LNCaP clone FGC (cell line): ENCODE measurements at places on chromosomes 4 and X.

DNA sequence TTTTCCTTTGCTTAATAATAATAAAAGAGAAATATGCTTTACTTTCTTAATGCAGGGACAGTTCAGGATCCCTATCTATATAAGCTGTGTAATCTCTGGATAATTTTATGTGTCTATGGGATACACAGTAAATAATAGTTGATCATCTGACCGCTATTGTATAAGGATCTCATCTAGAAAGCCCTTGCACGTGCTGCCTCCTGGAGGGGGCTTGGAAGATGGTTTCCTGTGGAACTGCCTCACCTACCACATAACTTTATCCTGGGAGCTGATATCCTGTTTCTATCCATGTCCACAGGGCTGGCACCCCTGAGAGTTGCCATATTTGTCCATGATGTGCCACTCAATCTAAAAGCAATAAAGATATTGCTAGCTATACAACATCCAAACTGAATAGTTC is 139.3 kb upstream of the FRMPD4 start:
- no peak for DNase-seq

- DNase-seq = no peak
Measured at GRCh38 chrX:42695800-42696358, 82.1 kb downstream of the PPP1R2C start.

DNA sequence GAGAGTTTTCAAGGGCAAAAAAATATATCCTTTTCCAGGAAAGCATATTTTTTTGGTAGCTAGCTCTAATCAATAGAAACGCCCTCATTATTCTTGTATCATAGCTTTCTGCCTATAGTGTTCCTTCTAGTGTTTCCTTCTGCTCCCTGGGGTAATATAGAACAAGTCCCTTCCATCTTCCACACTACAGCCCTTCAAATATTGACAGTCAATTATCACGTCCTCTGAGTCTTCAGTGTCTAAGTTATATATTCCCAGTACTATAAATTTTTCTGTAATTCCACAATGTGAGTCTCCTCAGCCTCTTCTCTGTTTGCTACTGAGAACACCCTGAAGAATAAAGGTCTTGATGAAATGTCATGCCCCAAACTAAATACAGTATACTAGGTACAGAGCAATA is 1088.0 kb upstream of the PCDH7 start:
- no peak for DNase-seq

DNA sequence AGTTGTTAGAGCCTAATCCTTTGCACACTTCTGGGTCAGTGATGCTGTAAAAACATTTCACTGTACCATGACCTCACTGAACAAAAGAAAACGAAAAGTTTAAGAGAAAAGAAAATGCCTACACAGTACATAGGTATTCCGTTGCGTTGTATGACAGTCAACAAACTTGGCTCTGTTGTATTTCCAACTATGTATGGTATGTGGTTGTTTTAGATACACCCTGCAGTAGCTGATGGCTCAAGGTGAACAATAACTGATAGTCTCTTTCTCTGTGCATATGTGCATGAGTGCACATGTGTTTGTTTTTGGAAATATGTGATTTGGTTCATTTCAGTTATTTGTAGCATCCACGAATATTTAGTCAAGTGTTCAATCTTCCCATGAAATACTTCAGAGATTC is 176.0 kb downstream of the BMPR1B start:
- no peak for DNase-seq

- no peak for DNase-seq
Measured at GRCh38 chr4:184826691-184827270, 1.0 kb upstream of the ACSL1 start.

DNA sequence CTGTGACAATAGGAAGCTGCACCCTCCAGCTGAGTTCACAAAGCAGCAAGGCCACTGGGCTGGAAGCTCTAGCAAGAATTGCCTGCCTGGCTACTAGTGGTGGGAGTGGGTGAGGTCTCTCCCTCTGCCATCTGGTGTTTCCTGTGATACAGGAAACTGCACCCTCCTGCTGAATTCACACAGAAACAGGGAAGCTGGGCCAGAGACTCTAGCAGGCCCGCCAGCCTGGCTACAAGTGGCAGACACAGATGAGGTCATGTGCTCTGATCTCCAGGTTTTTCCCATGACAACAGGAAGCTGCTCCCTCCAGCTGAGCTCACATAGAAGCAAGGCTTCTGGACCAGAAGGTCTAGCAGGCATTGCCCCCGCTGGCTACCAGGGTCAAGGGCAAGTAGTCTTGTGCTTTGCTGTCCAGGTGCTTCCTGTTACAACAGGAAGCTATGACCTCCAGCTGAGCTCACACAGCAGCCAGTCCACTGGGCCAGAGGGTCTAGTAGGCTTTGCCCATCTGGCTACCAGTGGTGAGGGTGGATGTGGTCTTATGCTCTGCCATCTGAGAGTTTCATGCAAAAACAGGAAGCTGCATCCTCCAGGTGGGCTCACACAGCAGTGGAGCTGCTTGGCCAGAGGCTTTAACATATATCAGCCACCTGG is 41.5 kb upstream of the ZXDA start:
- no peak for DNase-seq

- no peak for DNase-seq
Measured at GRCh38 chr4:13511101-13511500, 27.0 kb upstream of the RAB28 start.
